Stimulated activated CD4-positive, alpha-beta T cell treated with anti-CD3 and anti-CD28 coated beads, TNF-alpha, amount 100 ng/mL, for 1 hour (primary cell): ENCODE measurements at places on chromosomes 6 and 20.

DNA sequence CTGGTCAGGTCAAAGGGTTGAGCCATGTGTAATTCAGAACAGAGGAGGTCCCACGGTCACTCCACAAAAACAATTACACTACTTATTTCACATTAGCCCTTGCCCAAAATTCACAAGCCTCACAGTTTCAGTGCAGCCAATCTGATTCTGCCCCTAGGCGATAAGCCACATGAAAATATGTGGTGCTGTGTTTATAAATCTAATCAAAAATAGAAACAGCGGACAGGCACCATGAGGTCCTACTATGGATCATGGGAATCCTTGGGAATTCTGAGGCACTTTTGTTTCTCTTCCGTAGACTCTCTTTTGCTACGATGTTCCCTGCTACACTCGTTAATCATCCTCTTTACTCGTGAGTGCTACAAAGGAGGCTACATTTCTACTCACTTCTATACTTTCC is 476.1 kb downstream of the TFAP2A start:
- no peak for DNase-seq

GRCh38 chr6:140434761-140435160 is 1060.3 kb upstream of the CITED2 start:
- DNase-seq = no peak

DNA sequence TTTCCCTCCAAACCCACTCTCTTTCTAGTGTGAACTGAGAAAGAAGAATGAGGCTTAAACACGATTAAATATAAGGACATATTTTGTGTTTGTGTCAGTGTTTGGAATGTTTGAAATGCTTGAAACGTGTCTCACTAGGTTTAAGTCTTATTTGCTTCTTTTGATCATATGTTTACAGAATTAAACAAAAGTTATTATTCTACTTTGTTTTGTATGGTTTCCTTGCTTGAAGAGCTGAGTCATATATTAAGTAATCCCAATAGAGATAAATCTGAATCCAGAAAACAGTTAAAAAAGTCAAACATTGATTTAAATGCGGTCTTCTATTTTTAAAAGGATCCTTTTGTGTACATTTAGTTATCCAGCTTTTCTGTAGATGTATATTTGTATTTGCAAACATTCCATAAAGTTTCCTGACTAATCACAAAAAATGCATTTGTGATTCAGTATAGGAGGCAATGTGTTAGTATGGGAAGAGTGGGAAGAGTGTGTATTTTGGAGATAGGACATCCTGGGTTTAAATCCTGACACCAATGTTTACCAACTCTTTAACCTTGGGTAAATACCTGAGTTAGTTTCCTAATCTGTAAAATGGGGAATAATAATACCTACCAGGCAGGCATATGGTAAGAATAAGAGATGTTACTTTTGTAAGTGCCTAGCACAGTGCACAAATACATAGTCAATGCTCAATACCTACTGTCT is 72.9 kb downstream of the TSBP1 start:
- DNase-seq = no peak

DNA sequence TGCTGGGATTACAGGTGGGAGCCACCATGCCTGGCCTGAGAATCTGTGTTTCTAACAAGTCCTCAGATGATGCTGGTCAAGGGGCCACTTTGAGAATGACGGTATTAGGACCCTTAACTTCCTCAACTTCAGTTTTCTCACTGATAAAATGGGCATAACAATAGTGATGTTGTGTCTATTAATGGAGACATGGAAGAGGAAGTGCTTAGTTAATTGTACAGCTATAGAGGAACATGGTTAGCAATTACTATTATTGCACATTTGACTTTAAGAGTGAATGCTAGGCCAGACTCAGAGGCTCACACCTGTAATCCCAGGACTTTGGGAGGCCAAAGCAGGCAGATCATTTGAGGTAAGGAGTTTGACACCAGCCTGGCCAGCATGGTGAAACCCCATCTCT is 12.7 kb downstream of the DPPA5 start:
- DNase-seq = no peak

GRCh38 chr20:61257611-61258010 is 5.5 kb downstream of the CDH4 start:
- no peak for DNase-seq
